ENCODE measurements at places on chromosomes 1 and 21.
A peak's percentile ranks its signal among the peaks of the same experiment; 100 is the strongest.

GRCh38 chr1:66253330-66253921, 280.5 kb upstream of the SGIP1 start:
- no peak for DNase-seq

DNA sequence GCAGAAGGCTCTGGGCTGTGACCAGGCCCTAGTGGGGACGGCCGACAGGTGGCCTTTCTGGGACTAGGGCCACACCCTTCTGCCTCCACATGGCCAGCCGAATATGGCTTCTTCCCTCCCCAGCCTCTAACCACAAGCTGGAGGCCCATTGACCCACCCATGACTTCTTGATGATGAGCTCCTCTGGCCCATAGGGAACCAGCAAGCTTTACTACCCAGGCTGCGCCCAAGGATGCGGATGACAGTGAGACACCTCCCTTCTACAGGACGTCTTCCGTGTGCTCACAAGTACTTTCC, 41.0 kb downstream of the LDLRAD2 start:
- no peak for DNase-seq

GRCh38 chr1:11272544-11272831, 510 bp upstream of the UBIAD1 start:
- no peak for DNase-seq

GRCh38 chr1:234588386-234588785, 21.6 kb downstream of the IRF2BP2 start:
- DNase-seq: no peak

GRCh38 chr1:67134695-67135094, at the start of gene C1orf141:
TSS of gene C1orf141 (minus strand) at chr1:67134970. CDS start at chr1:67127240, 7,730 bp downstream.
- peak; percentile 1 for DNase-seq

- no peak for DNase-seq
These were observed 116.0 kb downstream of the NOS1AP start for GRCh38 chr1:162185314-162186025.

DNA sequence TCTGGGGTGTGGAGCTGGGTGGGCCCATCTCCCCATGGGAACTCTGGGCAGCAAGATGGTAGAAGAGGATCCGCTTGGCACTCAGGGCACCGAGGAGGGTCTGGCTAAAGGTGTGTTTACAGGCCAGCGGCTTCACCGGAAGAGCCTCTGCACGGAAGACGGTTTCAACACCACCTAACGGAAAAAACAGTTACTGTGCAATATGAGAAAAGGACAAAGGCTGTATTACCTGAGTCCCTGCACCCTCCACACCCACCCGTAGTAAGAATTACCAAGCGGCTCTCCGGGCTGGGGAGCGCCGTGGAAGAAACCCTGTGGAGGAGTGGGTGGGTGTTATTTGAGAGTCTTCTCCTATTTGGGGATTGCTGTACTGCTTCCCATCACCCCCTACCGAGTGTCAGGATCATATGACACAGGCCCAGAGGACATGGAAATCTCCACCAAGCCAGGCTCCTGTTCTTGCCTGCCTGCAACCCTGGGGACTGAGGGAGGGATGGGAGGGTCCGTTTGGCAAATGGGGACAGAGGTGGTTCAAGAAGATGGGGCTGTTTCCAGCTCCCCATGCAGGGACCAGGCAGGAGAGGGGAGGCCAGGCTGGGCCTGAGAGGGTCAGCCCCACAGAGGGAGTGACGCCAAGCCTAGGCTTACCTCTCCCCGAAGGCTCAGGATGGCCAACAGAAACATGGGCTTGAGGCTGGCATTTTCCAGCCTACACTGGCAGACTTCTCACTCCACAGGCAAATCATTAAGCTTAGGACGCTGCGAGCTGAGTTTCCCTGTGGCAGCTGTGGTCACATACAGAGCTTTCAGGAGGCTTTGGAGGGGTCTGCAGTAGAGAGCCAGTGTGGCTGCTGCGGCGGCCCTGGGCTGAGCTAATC, 203.5 kb upstream of the TMEM51 start:
- DNase-seq: no peak

DNA sequence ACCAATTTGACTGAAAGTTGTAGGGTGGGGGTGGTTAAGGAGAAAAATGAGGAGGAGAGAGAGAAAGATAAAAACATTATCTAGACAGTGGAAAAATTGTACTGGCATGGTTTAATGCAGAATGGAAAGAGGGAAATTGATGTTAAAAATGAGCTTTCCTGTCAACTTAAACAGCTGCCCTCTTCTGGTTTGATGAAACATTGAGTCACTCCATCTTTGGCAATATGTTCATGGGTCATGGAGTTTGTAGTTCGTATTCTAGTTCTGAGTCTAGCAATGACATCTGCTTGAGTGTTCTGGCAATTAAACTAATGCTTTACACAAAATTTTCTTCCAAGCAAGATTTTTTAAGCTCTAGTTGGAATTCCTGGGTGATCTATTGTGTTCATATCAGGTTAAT, 9.6 kb downstream of the ZNF648 start:
- no peak for DNase-seq

DNA sequence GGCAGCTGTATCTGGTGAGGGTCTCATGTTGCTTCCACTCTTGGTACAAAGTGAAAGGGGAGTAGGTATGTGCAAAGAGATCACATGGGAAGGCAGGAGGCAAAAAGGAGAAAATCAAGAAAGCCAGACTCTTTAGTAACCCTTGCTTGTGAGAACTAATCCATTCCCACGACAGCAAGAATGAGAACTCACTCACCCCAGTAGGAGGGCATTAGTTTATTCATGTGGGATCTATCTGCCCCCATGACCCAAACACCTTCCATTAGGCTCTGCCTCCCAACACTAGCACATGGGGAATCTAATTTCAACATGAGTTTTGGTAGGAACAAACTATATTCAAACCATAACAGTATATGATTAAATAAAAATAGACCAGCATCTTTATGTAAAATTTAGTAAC, 57.6 kb downstream of the ZNHIT6 start:
- no peak for DNase-seq
